ENCODE measurements at places on chromosomes 13 and 19.

DNA sequence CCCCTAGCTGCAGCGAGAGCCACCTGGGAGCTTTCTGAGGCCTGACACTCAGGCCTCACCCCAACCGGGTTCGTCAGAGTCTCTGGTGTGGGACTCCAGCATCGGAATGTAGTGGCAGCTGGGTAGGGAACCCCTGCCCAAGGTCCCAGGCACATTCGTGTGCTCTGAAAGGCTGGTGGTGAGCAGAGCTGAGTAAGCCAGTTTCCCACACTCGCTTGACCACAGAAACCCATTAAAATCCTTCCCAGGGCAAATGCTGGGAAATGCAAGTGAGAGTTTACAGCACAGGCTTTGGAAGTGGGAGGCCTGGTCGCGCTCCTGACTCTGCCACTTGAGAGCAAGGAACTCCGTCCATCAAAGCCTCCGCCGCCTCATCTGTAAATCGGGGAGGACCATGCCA is 4.2 kb downstream of the TRAPPC6A start:
- DNase-seq, result no peak

DNA sequence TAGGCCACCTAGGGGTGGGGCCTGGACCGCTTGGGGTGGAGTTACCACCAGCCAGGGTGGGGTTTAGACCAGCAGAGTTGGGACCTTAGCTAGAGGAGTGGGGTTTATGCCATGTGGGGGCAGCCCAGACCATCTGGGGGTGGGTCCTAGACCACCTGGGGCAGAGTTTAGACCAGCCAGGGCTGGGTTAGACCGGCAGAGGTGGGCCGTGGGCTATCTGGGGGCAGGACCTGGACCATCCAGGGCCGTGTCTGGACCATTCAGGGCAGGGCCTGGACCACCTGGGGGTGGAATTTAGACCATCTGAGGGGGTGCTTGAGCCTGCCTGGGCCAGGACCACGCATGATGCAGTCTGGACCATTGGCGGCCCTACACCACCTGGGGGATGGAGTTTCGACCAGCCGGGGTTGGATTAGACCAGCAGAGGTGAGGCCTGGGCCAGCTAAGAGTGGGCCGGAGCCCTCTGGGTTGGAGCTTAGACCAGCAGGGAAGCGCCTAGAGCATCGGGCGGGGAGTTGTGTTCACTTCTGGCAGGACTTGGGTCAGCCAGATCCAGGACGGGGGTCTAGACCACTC is 10.0 kb upstream of the CACNG6 start:
- DNase-seq, result no peak

GRCh38 chr13:44321961-44322360 is 51.7 kb upstream of the SERP2 start:
- DNase-seq, result no peak

DNA sequence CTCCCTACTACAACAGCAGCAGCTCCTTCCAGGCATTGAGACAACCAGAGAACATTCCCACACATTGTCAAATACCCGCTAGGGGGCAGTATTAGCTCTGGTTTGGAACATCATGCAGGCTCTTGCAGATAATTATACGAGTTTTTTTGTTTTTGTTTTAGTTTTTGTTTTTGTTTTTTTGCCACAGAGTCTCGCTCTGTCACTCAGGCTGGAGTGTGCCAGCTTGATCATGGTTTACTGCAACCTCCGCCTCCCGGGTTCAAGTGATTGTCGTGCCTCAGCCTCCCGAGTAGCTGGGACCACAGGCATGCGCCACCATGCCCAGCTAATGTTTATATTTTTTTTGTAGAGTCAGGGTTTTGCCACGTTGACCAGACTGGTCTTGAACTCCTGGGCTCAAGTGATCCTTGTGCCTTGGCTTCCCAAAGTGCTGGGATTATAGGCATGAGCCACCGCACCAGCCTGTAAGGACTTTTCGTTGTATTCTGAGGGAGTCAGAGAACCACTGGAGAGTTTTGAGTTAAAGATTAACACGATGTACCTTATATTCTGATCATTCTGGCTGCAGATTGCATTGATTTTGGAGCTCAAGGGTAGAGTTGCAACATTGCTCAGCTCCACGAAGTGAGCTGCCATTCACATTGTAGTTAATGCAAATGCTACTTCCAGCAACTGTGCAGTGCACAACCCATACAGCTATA is 41.7 kb upstream of the CEACAM20 start:
- peak; percentile 9 for DNase-seq

GRCh38 chr19:46411925-46412649 is 1.3 kb downstream of the CCDC8 start:
- DNase-seq, result no peak

- DNase-seq, result no peak
Observed at GRCh38 chr13:111344471-111345191, 24.2 kb downstream of the TEX29 start.

DNA sequence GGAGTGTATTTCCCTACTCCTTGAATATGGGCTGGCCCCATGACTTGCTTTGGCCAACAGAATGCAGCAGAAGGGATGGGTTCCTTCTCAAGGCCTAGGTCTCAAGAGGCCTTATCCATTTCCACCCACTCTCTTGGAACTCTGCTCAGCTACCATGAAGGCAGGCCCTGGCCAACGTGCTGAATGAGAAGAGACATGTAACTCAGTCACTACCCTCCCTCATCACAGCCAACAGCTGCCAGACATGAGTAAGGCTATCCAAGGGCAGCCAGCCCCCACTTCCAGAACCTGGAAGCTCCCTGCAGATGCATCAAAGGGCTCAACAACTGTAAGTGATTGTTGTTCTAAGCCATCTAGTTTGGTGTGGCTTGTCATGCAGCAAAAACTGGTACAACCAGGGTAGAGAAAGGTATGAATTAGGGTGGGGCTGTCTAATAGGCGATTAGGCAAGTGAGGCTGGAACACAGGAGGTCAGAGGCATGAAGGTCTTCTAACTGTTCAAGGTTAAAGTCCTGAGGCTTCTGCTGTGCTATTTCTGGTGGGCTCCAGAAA is 1.4 kb upstream of the RASL11A start:
- no peak for DNase-seq

GRCh38 chr13:98286799-98287198 is 109.7 kb upstream of the RNF113B start:
- DNase-seq, result no peak

- no peak for DNase-seq
Observed at GRCh38 chr13:44734201-44734707, 158.1 kb upstream of the TSC22D1 start.

- DNase-seq, result no peak
Observed at GRCh38 chr19:33396701-33397535, 23.4 kb downstream of the CEBPG start.

GRCh38 chr19:18778826-18779495 is 12.1 kb downstream of the COMP start:
- DNase-seq, result no peak

GRCh38 chr13:43495732-43496131 is 291.0 kb downstream of the ENOX1 start:
- DNase-seq, result no peak

GRCh38 chr13:103948426-103948825 is 882.2 kb upstream of the SLC10A2 start:
- no peak for DNase-seq

GRCh38 chr13:33678906-33679657 is 138.9 kb upstream of the RFC3 start:
- no peak for DNase-seq

GRCh38 chr19:10173527-10173926 is 21.2 kb downstream of the DNMT1 start:
- DNase-seq, result no peak
